ENCODE measurements at places on chromosomes 12 and 14. TPM values are rescaled to one million over a fixed set of nuclear protein-coding genes. Genes with fewer than 3 reads are reported as not detected.

GRCh38 chr12:32334371-32334777 is 65.0 kb upstream of the FGD4 start:
- DNase-seq: no peak

DNA sequence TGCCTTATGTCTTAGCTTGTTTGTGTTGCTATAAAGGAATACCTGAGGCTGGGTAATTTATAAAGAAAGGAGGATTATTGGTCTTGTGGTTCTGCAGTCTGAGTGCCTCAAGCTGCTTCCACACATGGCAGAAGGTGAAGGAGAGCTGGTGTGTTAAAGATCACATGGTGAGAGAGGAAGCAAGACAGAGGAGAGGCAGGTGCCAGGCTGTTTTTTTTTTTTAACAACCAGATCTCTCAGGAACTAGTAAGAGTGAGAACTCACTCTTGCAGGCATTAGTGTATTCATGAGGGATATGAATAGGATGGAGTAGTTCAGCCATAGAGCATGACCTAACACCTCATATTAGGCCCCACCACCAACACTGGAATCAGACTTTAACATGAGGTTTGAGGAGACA is 123.4 kb downstream of the CMAS start:
- DNase-seq: no peak

DNA sequence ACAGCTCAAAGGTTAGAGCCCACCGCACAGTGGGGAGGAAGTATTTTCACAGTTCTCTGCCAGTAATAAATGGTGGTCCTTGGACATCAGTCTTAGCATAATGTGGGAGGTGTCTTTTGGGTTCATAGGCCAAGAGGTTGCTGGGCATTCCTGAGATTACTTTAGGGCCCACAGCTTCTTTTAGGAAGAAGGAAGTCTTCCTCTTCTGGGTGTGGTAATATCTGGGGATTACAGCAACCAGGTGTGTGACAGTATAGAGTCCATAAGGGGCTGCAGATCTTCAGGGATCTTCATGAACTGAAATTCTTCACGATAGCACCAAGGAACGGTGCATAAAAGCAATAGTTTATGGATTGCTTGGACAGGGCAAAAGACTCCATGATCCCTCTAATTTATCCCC is 56.2 kb upstream of the PTGR2 start:
- no peak for DNase-seq

Gene ERP27
- 1.9 TPM for total RNA-seq

Gene GALNT4
- total RNA-seq: 8.4 TPM

DNA sequence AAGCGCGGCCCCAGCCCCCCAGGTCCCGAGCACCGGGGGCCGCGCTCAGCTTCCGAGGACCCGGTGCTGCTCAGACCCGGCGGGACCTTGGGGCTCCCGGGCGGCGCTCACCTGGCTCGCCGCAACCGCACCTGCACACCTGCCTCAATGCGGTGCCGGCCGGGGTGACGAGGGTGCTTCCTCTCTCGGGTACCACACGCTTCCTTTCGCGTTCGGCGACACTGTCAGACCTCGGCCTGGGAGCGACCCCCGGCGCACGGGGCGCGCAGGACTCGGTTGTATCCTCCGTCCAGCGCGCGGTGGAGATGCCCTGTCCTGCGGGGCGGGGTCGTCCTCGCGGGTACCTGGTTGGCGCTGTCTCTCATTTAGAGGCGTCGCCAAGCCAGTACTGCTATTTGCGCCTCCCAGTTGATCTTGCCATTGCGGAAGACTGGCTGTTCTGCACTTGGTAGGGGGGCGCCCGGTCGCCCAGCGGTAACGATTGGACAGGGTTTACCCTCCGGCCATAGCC is 718 bp downstream of the PACS2 start:
- DNase-seq: no peak

DNA sequence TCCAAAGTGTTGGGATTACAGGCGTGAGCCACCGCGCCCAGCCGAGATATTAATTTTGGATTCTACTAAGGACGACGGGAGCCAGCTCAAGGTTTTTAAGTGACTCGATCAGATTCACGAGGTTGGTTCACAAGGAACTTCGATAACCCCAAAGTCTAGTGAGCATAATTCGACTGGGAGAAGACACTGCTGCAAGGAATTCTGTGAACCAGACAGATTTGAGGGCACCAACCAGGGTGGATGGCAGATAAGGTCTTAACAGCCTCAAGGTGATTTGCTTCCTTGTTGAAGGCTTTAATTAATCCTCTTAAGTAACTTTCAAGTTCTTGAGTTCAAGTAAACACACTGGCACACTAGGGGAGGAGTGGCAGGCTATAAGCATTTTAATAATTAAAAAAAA is 1.1 kb upstream of the KLHDC2 start:
- DNase-seq: peak; percentile 37

- no peak for DNase-seq
These were observed 18.6 kb downstream of the APOBEC1 start for GRCh38 chr12:7647071-7647470.

Gene ZFHX2
- 0.31 TPM for total RNA-seq

DNA sequence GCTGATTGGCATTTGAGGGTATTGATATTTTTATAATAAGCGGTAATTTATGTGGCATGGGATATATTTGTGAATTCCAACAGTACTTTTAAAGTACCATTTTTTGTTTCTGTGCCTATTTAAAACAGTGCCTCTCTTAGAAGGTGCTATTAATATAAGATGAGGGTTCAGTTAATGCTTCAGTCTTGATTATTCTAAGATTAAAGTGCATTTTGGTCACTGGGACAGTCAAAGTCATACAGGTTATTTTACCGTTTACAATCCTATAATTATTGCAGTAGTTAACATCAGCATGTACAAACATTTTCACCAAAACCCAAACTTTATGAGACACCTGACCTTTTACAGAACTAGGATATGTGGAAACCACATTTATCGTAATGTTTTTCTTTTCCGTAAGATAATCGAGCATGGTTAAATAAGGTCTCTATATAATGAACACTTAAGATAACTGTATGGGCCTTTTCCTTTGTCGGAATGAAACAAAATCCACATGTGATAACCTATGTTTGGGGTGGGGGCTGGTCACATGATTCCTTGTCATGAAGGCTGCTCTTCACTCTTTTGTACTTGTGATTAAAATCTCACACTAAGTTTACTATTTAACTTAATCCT is 37.7 kb upstream of the DNM1L start:
- DNase-seq: no peak

- no peak for DNase-seq
These were observed 30.4 kb downstream of the FBXO34 start for GRCh38 chr14:55301437-55302121.

GRCh38 chr12:122835750-122836026 is 431 bp downstream of the HIP1R start:
- peak; percentile 41 for DNase-seq

DNA sequence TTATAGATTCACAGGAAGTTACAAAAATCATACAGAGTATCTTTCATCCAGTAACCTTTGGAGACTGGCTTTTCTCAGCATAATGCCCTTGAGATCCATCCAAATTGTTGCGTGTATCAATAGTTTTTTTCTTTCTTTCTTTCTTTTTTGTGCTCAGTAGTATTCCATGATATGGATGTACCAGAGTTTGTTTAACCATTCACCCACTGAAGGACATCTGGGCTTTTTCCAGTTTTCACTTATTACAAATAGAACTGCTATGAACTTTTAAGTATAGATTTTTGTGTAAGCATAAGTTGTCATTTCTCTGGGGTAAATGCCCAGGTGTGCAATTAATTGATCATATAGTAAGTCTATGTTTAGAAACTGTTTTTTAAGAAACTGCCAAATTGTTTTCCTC is 79.4 kb downstream of the FBXL14 start:
- DNase-seq: no peak

DNA sequence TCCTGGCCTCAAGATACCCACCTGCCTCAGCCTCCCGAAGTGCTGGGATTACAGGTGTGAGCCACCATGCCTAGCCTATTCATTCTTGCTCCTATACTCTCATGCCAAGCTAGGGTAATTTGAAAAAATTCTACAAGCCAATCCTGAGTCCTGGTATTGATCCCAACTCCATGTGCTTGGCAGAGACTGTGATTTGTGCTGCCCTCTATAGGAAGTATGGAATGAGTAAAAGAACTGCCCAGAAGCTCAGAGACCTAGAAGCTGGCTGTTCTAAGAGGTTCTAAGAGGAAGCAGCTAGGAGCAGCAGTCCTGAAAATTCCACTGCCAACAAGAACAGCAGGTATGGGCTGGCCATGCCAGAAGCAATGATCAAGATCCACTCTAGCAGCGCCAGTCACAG is 402.5 kb downstream of the PCNX1 start:
- DNase-seq: no peak

DNA sequence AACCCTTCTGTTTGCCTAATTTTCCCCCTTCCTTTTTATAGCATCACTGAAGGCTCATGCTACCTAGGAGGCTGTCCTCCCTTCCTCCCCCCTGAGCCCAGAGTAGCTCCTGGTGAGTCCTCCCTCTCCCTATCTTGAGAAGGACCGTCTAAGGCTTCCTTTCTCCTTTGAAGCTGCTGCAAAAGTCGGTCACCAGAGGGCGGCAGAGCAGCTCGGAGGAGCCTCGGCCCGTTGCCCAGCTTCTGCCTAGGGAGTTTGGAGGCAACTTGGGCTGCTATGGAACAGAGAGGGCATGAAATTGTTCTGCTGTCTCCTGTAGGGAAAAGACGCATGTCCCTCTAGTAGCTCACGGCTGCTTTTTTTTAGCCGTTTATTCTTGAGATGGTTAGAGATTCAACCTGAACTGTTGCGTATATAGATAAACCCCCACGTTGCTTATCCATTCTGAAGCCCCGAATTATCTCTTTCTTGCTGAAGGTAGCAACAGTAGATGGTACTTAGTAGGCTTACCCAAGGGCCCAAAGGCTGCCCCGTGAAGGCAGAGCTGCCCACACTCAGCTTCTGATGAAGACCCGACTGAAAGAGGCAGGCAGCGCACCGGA is 5.7 kb downstream of the WNT5B start:
- DNase-seq: peak; percentile 88

DNA sequence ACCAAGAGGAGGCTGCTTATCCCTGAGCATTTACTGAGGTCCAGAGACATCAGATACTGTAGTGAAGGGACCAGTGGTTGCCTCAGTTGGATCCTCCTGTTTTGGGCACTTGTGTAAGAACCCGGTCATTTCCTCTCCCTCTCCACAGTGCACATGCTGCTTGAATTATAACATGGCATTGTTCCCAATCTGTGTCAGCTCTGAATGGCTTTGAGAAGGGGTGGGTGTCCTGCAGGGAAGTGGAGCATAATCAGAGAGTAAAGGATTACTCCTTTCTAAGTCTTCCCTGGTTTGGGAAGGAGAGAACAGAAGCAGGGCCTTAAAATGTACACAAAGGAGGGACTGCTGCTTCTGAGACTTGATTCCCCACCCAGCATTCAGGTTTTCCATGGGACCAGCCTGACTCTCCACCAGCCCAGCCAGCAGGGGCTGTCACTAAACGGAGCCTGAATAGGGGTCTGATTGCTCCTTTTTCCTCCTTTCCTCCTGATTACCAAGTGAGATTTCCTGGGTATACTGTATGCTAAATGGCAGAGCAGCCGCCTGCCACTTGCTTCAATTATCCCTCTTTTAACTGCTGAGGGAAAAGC is 78.4 kb downstream of the NRXN3 start:
- peak; percentile 33 for DNase-seq

GRCh38 chr12:124040291-124040690 is 67.3 kb downstream of the ZNF664 start:
- DNase-seq: no peak

DNA sequence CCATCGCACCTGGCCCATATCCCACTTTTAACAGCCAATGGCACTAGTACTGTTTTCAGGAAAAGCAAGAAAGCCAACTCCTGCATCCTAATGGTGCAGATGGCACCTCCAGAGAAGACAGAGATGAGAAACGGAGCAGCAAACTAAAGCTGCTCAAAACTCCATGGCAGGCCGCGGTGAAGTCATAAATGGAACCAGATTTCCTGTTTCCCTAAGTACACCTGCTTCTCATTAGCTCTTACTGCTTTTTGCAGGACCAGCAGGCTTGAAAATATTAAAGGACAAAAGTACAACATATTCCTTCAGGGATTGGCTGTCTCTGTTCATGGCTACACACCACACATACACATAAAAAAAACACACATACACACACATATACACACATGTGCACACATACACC is 36.7 kb upstream of the LGALS3 start:
- DNase-seq: peak; percentile 73

Gene FAM186B
- total RNA-seq: 0.82 TPM

Gene CPSF2
- 36.5 TPM for total RNA-seq

GRCh38 chr12:21697904-21698630 is 40.4 kb upstream of the LDHB start:
- DNase-seq: peak; percentile 80

DNA sequence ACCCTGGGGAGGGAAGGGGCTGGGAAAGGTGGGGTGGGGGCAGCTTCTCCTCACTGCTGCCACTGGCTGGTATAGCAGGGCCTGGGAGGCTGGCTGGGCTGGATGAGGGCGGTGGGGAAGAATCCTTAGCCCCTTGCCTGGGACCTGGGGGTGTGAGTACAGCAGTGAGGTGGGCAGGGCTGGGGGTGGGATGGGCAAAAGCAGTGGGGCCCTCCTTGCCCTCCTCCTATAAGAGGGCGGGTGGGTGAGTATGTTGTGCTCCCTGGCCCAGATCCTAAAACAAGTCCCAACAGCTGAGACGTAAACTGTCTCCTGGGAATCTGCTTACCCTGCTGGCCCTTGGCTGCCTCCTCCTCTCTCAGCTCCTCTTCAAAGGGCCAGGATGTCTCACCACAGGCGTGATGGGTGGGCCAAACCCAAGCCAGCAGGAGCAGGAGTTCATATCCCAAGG is 2.2 kb downstream of the NCKAP5L start:
- peak; percentile 77 for DNase-seq

- no peak for DNase-seq
These were observed 163.9 kb downstream of the ETNK1 start for GRCh38 chr12:22788913-22789312.

Gene KRT72
- total RNA-seq: 0.21 TPM

DNA sequence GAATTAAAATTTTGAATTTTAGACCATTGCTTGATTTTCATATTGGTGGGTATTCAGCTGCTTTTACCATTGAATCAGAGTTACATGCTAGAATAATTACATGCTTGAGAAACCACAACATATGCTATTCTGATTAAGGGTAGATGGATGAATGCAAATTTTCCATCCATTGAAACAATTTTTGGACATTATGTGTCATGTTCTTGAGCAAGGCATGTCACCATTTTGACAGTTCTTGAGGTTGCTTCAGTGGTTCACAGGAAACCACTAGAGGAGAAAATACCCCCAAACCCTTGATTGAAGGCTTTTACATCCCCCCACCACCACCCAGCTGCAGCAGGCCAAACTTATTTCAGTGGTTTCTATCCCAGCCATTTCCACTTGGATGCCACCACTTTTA is 13.5 kb downstream of the UBR7 start:
- DNase-seq: no peak
